ENCODE measurements at places on chromosomes 5 and 9.
A peak's percentile ranks its signal among the peaks of the same experiment; 100 is the strongest.

- DNase-seq = no peak
Observed at GRCh38 chr9:13281356-13282016, 2.0 kb upstream of the MPDZ start.

DNA sequence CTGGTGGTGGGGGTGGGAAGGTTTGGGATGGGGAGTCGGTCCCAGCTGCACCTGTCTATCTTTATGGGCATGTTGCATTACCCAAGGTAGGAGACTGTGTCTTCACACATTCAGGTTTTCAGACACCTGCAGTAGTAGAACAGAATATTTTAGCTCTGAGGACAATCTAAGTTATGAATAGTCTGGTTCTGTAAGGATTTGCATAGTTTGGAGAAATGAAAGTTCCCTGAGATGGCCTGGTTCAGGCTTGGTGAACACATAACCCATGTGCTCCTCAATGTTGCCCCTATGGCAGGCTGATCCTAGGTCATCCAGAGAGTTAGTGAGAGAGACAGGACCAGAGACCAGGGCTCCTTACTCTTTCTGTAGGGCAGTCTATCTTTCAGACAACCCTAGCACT, 20.7 kb downstream of the TNFSF8 start:
- no peak for DNase-seq

GRCh38 chr5:53008751-53009150, 19.6 kb downstream of the ITGA2 start:
- peak; percentile 47 for DNase-seq

DNA sequence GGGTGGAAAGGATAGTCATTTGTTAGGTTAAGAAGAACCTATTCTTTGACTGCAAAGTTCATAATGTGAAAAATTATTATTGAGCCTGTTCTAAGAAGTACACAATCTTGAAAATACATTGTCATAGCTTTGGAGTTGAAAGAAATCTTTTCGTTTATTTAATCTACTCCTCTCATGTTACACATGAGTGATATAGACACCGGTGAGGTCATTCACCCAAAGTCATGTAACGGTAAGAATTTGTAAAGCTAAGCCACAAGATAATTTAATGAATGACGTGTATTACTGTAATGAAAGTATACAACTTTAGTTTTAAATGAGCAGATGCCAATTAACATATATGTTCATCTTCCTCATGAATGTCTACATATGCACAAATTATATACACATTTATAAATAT, 284.1 kb upstream of the PDE4D start:
- DNase-seq = no peak

DNA sequence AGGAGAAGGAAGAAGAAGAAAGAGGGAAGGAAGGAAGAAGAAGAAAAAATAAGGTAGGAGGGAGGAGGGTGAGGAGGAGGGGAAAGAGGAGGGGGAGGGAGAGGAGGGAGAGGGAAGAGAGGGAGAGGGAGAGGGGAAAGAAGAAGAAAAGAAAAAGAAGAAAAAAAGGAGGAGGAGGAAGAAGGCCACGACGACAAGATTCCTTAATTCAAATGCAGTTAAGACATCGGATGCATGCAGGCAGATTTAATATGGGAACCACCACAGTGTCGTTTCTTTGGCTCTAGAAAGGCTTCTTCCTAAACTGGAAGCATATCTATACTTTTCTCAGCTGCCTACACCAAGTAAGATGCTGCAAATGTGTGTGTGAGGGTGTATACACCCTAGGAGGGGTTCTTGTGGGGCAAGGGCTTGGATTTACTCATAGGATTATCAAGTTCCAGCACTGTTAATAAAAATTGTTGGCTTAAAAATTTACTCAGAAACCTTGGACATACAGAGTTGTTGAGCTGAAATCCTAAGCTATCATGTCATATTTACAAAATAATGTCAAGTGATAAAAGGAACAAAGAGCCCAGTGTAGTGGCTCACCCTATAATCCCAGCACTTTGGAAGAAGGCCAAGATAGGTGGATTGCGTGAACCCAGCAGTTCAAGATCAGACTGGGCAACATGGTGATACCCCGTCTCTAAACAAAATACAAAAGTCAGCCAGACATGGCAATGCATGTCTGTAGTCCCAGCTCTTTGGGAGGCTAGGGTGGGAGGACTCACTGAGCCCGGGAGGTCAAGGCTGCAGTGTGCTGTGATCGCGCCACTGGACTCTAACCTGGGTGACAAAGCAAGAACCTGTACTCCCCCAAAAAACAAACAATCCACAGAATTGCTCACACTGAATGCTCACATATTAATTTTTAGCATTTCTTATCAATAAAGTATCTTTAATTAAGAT, 108.5 kb downstream of the UBAP2 start:
- no peak for DNase-seq

- DNase-seq = no peak
Observed at GRCh38 chr9:79292731-79293280, 279.0 kb upstream of the TLE4 start.

DNA sequence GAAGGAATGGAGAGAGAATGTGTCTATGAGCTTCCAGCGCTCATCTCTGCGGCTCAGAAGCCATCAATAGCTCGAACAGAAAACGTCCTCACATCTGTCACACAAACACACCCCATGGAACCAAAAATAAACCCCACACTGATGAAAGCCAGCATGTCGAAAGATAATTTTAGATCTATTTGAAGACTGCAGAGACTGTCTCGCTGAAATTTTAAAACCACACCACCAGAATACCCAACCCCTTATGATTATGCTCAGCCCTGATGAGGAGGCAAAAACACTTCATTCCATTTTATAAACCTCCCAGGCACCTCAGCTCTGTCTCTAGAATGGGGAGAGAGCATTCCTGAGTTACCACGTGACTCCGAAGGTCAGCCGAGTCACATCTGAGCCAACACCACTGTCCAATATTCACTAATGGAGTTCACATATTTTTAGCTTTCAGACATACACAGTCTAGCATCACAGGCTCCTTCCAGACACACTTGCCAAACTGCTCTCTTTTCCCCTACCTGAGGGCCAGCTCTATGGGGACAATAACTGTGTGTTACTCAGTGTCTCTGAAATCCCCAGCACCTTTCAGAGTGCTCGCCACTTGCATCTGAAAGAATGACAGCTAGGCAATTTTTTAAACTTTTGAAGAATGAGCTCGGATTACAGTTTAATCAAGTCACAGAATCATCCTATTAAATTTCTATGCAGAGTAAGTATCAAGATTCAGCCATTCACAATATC, 63.2 kb downstream of the SERINC5 start:
- DNase-seq = no peak

- DNase-seq = no peak
Observed at GRCh38 chr5:98917433-98917832, 11.4 kb downstream of the CHD1 start.

- DNase-seq = no peak
Observed at GRCh38 chr9:95273369-95274022, 44.0 kb downstream of the FANCC start.

DNA sequence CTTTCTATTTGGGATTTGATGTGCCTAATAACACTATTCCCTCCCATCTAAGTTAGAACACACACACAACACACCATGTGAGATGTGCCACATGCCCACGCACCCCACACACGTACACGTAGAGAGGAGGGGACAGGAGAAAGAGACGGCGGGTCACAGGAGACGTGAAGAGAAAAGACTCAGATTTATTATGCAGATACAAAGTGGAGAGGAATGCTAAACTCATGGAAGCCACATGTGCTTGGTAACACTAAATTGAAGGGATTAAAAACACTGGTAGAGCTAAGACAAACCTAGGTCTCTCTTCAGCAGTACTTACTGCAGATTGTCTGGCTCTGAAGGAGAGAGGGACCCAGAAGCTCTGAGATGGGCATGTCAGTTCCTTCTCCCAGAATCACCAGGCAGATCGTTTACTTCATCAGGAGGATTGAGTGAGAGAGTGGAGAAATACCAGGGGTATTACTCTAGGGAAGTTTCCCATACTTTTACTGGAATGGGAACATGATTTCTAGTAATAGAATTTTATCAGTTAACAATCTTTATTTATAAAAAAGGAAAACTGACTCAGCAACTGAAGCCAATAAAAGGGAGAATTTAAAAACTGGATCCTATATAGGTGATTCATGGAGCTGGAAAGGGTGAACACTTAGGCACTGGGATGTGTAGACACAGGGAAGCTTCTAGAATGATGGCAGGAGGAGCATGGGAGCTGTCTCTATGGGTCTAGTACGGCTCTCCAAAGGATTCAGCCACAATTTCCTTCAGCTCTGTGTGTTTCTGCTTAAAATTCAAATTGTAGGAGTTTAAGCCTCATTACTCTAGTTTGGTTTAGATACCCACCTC, 139.4 kb downstream of the MACIR start:
- DNase-seq = no peak

- no peak for DNase-seq
Observed at GRCh38 chr5:135873831-135874230, 21.8 kb downstream of the IL9 start.

DNA sequence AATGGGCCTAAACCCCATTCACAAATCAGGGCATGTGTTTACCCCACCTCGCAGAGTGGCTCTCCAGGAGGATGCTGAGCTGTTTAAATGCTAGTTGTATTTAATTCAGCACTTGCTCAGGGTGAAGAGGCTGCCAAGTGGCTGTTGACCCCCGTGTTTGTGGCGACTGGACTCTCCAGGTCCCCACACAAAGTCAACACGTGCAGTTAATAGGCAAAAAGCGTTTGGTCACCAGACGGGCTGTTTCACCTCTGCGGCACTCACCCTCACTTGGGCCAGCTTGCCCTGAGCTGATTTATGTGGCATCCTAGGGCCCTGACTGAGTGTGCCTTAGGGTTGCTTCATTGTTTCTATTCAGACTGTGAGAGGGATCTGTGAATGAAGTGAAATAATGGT, 152.3 kb downstream of the GAS1 start:
- no peak for DNase-seq

- DNase-seq = no peak
Observed at GRCh38 chr5:23013395-23013998, 160.4 kb upstream of the CDH12 start.

GRCh38 chr5:128905568-128906110, 59.6 kb upstream of the SLC27A6 start:
- DNase-seq = no peak

DNA sequence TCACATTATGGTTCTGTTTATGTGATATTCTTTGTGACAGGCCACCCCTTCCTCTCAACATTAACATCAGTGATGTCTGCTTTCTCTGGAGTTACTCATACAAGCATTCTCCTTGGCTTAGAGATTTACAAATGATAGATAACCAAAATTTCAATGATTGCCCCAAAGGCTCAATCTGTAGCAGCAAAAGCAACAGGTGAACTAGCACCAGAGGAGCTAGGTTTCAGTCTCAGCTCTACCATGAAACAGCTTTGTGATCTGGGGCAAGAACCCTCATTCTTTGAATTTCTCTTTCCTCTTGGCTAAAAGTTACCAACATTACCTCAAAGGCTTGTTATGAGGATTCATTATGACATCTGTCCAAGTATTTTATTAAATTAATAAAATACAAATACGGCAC, 120.5 kb downstream of the PPP2R2B start:
- DNase-seq = no peak

DNA sequence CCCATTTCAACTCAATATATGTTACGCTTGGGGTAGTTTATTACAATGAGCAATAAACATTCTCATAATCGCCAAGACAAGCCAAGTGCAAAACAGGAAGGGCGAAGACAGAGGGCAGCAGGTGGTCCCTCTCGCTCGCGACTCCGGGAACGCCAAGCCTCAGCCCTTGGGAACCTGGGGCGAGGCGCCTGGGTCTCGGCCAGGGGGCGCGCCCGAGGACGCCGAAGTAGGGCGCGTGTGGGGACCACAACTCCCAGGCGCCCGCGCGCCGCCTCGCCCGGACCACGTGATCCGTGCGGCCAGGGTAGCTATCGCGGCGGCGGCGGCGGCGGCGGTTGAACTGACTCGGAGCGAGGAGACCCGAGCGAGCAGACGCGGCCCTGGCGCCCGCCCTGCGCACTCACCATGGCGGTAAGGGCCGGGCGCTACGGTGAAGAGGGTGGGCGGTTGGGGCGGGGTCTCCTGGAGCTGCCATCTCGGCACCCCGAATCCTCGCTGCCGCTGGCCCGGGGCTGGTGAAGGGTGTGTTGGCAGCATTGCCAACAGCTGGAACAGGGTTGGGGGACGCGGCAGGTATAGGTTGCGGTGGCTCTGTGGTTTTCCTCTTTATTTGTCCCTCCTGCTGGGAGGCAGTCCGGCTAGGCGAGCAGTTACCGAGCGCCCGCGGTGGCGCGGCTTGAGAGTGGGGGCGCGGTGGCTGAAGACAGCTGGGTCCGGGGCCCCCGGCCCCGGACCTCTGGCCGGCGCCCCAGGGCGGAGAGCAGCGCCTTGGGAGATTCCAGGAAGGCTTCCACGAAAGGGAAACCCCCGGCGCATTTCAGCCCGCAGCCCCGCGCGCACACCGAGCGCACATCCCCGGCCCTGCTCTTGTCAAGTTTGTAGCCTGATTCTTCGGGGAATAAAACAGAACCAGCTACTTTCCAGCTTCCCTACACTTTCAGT, at the start of gene SLC31A2:
SLC31A2 (plus strand) TSS at position 338 of the 942 bp plus-strand sequence; CDS start at position 406, 68 bp downstream.
- DNase-seq = peak; percentile 92

GRCh38 chr5:148237785-148238417, 424 bp upstream of the MARCOL start:
- DNase-seq = no peak

- DNase-seq = no peak
Observed at GRCh38 chr5:131983244-131983771, 28.1 kb downstream of the ACSL6 start.

GRCh38 chr5:96896276-96896675, 20.0 kb downstream of the ERAP2 start:
- DNase-seq = no peak

- DNase-seq = no peak
Observed at GRCh38 chr9:12696931-12697622, 3.9 kb downstream of the TYRP1 start.

DNA sequence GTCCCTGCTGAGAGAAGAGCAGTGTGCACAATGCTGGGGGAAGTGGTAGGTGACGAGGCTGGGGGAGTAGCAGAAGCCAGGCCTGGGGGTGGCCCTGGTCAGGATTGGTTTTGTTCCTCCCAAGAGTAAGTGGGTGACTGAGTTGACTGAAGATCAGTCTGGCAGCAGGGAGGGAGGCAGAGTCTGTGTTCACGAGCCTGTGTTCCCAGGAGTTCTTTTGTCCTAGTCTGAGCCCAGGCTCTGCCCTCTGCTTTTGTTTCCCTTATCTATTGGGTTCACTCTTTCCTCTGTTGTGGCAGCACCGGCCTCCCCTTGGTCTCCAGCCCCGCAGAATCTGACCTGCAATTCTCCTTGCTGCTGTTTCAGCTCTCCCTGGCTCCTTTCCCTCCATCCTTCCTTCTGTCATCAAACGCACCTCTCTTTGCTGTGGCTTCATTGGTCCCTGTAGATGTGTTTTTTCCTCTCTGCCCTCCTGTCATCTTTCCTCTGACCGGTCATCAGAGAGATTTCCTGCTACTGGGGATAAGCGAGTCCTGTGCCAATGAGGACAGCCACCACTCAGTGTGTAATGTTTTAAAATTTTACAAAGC, 607.4 kb downstream of the KIF4B start:
- DNase-seq = no peak

- no peak for DNase-seq
Observed at GRCh38 chr9:70485273-70485858, 70.9 kb upstream of the KLF9 start.

DNA sequence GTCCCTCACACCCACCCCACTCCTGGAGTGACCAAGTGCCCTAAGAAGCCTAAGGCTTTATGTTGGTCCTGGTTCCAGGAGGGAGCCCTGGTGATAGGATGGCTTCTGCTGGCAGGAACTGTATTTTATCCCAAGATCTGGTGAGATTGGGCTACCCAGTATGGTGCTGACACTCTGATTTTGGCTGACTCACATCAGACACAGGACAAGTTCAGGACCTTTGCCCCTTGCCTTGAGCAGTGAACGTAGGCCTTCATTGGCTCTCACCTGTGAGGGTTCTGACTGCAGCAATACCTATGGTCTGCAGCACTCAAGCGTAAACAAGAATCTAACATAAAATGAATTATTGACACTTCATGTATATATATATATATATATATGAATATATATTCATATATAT, 25.0 kb downstream of the BHMT start:
- no peak for DNase-seq

Data from activated T-cell treated with anti-CD3 and anti-CD28 coated beads, Interleukin-2, amount 50 U/mL, for 24 hours (primary cell).